ENCODE measurements at places on chromosomes 6 and 20. TPM values are rescaled to one million over a fixed set of nuclear protein-coding genes. Genes with fewer than 3 reads are reported as not detected.

The ENPP4 gene
- 17.1 TPM for total RNA-seq

The PLA2G7 gene
- total RNA-seq, result not detected

The TOX2 gene
- total RNA-seq, result 2.2 TPM

The CLDN20 gene
- not detected for total RNA-seq

The TNFRSF6B gene
- total RNA-seq, result 0.98 TPM

The MOG gene
- not detected for total RNA-seq

The SLC22A7 gene
- total RNA-seq, result not detected

The SEMG1 gene
- total RNA-seq, result not detected

The DDX43 gene
- 2.8 TPM for total RNA-seq

The GUCA1A gene
- not detected for total RNA-seq

The HSF2 gene
- total RNA-seq, result 16.3 TPM

The CGAS gene
- 3.3 TPM for total RNA-seq

The TRIM15 gene
- total RNA-seq, result not detected

The TNNC2 gene
- 0.39 TPM for total RNA-seq

The PBOV1 gene
- not detected for total RNA-seq

The HAO1 gene
- total RNA-seq, result not detected

The RBPJL gene
- not detected for total RNA-seq

The WFDC12 gene
- total RNA-seq, result not detected

The GSTA3 gene
- total RNA-seq, result not detected

The GCNT2 gene
- total RNA-seq, result 2.0 TPM

The PAK1IP1 gene
- 11.8 TPM for total RNA-seq

The ATP9A gene
- 55.8 TPM for total RNA-seq

The NPEPL1 gene
- total RNA-seq, result 28.2 TPM

The PSORS1C1 gene
- total RNA-seq, result 3.6 TPM

The USP49 gene
- total RNA-seq, result 2.8 TPM

The EYS gene
- under 0.01 TPM for total RNA-seq

The MED23 gene
- 35.6 TPM for total RNA-seq

The SLC32A1 gene
- total RNA-seq, result not detected

The VSX1 gene
- not detected for total RNA-seq

The ETV7 gene
- 0.59 TPM for total RNA-seq

The PTCHD4 gene
- total RNA-seq, result 4.4 TPM

The ANGPT4 gene
- not detected for total RNA-seq

The MCHR2 gene
- not detected for total RNA-seq

The GSTA2 gene
- total RNA-seq, result not detected

The CCR6 gene
- total RNA-seq, result not detected

The TAGAP gene
- total RNA-seq, result not detected

The MRPL2 gene
- total RNA-seq, result 19.5 TPM

The CST7 gene
- total RNA-seq, result not detected
